ENCODE measurements at places on chromosomes 7 and 10.

- DNase-seq, result no peak
Measured at GRCh38 chr7:133642907-133643306, 390.0 kb downstream of the EXOC4 start.

DNA sequence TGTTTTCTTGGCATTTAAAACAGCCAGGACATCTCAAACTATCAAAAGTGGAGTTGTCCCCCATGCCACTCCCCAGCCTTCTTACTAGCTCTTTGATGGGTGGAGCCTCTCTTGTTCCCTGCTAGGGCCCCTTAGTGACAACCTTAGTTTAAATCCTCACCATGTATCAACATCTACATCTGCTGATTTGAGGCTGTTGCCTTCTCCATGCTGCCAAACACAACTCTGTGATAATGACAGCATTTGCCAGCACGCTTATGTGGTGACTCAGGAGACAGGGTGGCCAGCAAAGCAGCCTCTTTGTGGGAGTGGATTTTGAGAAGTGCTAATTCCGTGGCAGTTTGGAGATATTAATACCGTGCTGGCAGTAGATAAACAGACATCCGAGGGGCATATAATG lies 145.4 kb downstream of the LRRC4 start:
- peak; percentile 22 for DNase-seq

DNA sequence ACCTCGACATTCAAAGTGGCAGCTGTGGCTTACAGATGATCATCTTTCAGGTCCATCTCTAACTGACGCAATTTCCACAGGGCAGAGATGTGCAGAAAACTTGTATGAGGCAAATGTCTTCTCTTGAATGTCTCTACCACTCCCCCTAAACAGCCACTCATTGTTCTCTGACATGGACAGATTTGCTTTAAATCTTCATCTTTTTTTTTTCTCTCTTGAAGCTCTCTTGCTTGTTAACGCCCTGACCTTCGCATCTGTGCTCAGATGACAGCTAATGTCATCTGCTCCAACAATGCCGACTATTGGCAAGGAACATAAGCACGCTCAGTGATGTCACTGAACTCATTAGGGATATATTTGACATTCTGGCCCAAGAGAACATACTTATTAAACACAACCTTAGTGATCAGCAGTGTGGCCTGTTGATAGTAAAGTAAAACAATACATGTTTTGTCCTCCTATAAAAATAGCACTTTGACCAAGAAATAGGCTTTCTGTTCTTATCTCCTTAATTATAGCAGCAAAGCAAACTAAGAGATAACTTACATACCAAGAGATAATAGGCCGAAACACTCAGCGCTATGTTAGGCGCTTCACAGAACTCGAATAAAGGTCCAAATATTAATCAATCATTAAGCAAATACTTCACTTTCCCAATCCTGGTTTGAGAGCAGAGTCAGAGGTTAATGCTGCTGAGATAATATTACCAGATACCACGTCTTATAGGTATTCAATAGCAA lies 583.5 kb downstream of the PARD3 start:
- DNase-seq, result no peak

- DNase-seq, result no peak
Measured at GRCh38 chr7:351256-351655, 61.3 kb downstream of the FOXL3 start.

- no peak for DNase-seq
Measured at GRCh38 chr7:124263232-124263827, 230.5 kb upstream of the TMEM229A start.

GRCh38 chr7:104127204-104127603 lies 80.6 kb downstream of the ORC5 start:
- no peak for DNase-seq

DNA sequence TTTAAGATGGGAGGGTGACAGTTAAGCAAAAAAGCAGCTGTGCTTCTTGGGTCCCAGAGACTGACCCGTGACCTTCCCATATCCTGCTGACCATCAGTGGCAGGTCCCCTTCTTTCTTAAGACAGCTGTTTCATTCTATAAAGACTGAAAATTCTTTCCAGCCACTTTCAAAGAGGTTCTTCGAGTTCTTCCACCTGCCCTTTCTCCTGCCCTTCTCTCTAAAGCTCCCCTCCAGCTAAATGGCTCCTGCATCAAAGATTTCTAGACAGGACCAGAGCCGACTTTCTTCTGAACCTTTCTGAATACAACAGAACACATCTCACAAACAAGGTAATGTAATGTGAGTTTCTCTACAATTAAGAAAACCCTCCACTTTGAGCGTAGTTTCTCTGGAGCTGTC lies 180.8 kb downstream of the SFMBT2 start:
- DNase-seq, result no peak

- no peak for DNase-seq
Measured at GRCh38 chr10:48701139-48701901, 16.6 kb downstream of the WDFY4 start.

DNA sequence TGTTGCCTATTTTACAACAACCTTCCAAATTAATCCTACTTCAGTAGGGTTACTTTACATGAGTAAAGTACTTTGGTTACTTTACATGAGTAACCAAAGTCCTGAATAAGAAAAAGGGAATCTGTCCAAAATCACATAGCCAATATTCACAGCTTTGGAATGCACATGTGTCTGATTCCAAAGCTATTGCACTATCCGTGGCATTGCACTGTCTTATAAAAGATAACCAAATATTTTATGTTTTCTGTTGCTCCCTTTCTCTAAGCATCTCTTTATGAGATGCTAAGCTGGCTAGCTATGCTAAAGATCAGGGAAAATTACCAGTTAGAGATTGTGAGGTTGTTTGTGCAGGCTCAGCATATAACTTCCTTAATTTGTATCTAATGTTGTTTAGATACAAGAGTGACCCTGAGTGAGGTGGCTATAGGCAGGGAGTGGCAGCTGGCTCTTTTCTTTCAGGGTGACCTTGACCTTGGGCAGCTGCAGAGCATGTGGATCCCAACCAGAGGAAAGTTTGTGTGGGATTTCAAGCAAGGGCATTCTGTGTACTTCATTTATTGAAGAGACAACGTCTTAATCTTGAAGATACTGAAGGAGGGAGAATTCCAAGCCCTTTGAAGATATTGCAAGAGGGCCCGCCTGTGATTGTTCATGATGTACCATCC lies 366.1 kb upstream of the ANKRD30A start:
- peak; percentile 86 for DNase-seq

GRCh38 chr7:111082351-111082750 lies 8.6 kb upstream of the LRRN3 start:
- peak; percentile 14 for DNase-seq

GRCh38 chr7:114026486-114027089 lies 107.8 kb upstream of the PPP1R3A start:
- DNase-seq, result peak; percentile 8

DNA sequence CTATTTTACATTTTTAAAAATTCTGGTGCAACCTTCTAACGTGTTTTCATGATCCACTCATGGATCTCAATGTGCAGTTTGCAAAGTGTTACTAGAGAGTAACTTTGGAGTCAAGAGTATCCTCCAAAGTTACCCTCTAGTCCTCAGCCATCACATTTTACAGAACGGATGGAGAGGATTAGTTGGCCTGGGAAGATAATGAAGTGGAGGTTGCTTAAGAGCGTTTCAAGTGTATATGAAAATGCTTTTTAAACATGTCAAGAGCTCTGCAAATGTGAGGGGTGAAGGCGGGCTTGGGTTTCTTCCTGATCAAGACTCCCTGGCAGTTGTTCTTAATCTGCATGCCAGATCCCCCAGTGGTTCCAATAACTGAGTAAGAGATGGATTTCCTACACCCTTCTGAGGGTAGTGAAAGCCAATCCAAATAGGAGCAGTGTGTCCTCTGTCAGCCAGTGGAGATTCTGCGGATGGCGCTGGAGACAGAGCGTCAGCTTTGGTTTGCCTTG lies 299.4 kb upstream of the NPVF start:
- no peak for DNase-seq

DNA sequence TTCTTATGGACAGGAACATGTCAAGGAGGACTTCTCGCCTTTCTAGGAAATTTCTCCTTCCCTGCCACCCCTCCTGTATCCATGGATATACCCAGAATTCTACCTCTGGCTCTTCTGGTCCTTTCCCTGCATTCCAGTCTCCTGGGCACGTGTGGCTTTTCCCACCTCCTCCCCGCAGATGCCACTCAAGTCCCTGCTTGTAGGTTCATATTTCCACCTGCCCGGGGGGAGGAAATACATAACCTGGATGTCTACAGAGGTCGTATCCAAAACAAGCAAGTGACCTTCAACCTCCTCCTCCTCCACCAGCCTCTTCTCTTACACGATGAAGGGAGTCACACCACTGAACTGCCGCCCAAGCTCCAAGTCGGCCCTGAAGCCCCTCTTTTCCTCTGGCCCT lies 20.7 kb downstream of the FGFR2 start:
- no peak for DNase-seq

DNA sequence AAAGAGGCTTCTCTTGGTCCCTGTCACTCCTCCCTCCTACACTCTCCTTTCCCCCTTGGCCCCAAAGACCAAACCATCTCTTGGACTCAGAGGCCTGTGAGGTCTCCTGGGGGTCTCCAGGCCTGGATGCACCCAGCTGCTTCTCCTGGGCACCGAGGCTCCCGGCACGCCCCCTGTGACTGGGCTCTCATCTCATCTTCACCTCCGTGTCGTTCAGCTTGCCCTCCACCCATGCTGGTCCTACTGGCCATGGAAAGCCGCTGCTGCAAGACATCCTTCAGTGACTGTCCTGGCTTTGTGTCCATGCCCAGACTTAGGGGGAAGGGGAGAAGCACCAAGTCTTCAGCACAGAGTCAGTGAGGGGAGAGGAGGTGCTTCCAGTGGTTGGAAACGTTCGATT lies 141.4 kb upstream of the RET start:
- no peak for DNase-seq

GRCh38 chr10:32190890-32191491 lies 134.8 kb upstream of the KIF5B start:
- DNase-seq, result no peak

GRCh38 chr7:37047260-37047659 lies 323.0 kb upstream of the AOAH start:
- DNase-seq, result no peak

- no peak for DNase-seq
Measured at GRCh38 chr10:15531927-15532722, 161.0 kb upstream of the FAM171A1 start.

DNA sequence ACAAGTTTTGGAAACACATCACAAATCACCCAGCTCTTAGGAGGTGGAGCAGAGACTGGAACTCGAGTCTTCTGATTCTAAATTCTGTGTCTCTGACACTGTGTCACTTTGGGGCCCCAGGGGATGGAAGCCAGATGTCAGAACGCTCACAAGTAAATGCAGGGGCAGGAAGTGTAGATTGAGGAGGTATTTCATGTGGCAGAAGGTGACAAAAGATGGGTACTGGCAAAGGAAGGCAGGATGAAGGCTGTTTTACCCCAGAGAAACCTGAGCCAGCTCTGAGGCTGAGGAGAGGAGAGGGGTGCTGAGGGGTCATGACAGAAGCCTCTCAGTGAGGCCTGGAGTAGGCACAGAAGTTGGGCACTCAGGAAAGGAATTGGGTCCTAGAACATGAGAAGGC lies 6.0 kb upstream of the PURB start:
- DNase-seq, result no peak

DNA sequence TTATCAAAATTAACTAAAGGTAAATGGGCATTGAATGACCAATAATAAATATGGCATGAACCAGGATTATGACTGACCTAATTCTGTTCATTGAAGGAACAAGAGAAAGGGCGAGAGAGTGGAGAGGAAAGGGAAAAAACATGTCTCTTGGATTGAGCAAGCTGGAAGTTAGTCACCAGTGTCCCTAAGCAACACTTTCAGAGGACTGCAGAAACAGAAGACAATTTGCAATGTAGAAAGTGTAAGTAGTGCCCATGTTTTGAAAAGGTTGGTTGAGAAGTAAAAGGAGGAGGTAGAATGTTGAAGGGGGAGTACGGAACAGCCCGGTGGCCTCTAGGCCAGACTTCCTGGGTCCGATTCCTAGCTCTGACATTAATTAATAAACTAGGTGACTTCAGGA lies 94.6 kb downstream of the FAS start:
- no peak for DNase-seq

- no peak for DNase-seq
Measured at GRCh38 chr10:127013211-127013656, 108.0 kb downstream of the DOCK1 start.

DNA sequence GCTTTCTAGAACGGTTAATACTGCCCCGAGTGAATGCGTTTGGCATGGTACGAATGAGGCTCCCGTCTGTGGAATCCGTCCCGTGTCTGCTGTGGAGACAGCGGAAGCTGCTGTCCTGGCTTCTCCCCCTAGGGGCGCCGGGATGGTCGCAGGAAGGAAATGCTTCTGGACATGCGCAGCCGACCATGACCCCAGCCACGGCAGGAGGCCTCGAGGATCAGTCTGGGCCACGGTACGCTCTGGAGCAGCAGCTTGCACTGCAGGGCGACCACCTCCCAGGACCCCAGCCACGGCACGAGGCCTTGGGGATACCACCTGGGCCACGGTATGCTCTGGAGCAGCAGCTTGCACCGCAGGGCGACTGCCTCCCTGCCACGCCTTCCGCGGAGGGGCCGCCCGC lies 107.9 kb downstream of the CYTH3 start:
- no peak for DNase-seq

DNA sequence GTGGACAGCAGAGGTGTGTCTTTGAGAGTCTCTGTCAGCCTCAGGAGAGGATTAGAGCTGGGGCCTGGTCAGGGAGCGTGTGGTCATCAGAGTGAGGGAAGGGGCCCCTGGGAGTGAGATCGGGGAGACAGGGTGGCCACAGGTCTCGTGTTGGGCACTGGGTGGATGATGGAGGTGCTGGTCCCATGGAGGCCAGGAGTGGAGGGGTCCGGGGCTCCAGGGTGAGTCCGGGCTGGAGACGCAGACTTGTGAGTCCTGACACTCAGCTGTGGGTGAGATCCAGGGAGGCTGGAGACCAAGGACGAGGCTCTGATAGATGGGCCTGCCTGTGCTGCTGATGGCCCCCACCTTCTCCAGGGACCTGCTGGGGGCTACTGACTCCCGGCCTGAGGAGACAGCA lies 88.6 kb downstream of the DYNC2I1 start:
- DNase-seq, result no peak

All from hepatic stellate cell (primary cell).